NCI-H226 (cell line): ENCODE measurements at places on chromosomes 3 and 15.

GRCh38 chr3:136778865-136779264, 26.7 kb upstream of the STAG1 start:
- DNase-seq: peak; percentile 91

DNA sequence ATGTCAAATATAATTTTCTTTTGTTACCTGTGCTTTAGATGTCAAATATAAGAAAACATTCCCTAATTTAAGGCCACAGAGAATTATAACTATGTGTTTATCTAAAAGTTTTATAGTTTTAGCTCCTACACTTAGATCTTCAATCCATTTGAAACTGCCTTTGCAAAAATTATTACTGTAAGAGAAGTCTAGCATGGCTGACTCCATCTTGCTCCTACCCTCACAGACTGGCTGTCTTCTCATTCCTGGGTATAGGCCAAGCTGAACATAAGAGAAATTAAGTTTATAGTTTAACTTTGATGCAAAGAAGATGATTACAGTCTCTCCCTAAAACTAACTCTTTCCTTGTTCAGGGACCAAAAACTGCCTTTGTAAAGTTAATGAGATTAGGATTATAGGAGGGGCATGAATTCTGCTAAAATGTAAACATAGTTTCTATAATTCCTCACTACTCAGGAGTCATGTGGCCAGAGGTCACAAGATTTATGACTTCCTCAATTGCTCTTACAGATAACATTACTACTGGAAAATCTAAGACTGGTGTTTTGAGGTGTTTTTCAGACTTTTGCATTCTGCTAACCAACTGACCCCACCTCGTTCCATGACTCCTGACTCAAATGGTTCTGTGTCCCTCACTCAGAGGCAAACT, 184.0 kb downstream of the BCHE start:
- no peak for DNase-seq

DNA sequence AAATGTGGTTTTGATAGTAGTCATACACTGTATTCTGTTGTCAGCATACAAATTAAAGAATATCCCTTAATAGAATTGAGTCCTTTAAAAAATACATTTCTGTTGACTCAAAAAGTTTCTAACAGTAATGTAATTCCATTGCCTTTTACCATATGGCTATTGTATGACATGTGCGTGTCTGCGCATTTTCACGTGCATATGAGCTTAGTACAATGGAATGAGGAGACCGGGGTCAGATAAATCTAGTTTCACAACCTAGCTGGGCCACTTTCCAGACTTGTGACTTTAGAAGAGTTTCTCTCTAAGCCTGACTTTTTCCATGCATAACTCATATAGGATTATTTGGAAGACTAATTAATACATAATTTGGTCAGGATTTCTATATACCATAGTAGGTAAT, 38.7 kb downstream of the ZBTB38 start:
- peak; percentile 85 for DNase-seq

GRCh38 chr3:53353202-53353601, 5.9 kb upstream of the DCP1A start:
- no peak for DNase-seq

DNA sequence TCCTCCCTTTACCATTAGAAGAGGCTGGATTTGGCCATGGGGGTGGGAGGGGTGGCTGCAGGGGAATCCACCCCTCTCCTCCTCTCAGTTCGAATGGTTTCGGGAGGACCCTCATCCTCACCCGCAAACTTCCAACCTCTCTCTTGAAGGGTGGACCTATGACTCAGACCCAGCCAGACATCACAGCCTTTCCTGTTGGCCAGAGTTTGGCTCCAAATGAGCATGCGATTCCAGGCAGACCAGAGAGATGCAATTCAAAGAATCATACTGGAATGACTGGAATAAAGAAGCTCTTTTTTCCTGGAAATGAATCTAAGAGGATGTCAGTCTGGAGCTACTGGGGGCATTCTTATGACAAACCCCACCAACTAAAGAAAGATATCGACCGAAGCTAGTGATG, 516.7 kb upstream of the MDFIC2 start:
- DNase-seq: peak; percentile 69

DNA sequence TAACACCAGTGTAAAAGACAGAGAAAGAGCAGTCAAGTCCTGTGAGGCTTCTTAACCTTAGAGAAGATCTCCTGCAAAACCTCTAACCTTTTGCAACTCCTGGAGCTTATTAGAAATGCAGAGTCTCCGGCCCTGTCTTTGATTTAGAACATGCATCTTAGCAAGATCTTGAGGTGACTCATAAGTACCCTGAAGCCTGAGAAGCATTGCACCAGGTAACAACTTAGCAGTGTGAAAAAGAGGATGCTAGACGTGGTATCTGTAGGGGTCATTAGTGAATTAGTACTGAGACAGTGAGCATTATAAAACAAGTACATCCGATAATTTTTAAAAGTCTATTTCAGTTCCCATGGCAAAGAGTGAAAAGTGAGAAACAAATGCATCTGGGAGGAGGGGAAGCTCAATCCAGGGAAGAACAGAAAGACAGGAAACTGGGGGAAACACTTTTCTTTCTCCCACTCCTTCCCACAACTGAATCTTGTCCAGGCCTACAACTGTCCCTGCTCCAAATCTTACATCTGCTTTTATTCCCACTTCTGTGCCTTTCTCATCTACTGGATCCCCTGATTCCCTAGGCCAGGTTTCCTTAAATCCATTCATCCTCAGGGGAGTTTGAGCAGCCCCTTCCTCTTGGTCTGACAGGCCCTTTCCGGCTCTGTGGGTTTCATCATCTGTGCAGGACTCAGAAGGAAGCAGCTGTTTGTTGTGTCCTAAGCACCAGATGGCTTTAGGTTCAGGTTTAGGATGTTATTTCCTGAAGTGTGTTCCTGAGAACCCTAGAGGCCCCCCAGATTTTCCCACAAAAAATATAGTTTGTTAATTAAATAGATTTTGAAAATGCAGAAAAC, 128.1 kb upstream of the IL12A start:
- no peak for DNase-seq

- no peak for DNase-seq
These were observed 414.1 kb upstream of the CBLB start for GRCh38 chr3:106282943-106283342.

DNA sequence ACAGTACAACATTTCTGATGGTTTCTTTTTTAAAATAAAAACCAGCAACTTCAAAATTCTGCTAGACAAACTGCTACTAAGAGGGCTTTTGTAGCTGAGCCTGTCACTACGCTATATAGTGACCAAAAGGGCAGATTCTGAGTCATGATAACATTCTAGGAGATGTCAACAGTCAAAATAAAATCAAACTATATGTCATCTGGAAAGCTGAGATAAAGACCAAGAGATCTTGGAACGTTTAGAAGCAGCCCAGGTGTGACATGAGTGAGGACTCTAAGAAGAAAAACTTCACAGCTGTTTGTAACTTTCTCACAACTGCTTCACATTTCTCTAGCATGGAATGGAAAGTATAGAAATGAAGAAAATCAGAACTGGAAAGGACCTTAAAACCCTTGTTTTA, 84.6 kb downstream of the FILIP1L start:
- DNase-seq: no peak

- peak; percentile 87 for DNase-seq
These were observed 152.9 kb downstream of the TPRG1 start for GRCh38 chr3:189324538-189325138.

DNA sequence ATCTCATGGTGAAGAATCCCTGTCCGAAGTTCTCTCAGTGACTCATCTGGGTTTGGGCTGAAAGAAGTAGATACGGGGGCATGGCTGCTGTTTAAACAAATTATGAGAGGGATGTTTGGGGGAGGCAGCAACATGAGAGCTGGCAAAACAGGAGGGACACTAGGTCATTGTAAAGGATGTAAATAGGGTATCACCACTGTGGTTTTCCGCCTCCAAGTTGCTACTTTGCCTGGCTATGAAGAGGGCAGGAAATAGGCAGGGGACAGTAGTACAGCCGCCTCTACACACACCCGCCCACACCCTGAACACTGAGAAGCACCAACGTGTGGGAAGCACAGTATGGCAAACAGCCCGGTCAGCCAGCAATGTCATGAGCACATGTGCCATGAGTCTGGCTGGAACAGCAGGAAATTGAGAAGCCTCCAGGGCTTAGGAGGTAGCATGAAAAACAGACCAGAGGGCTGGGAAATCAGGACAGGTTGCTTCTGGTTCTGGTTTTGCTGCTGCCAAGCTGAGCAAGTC, 17.1 kb downstream of the HEXA start:
- DNase-seq: peak; percentile 91

- DNase-seq: no peak
These were observed 8.8 kb downstream of the IL1RAP start for GRCh38 chr3:190522621-190523222.

GRCh38 chr15:63703641-63704240, 106.6 kb downstream of the FBXL22 start:
- no peak for DNase-seq

DNA sequence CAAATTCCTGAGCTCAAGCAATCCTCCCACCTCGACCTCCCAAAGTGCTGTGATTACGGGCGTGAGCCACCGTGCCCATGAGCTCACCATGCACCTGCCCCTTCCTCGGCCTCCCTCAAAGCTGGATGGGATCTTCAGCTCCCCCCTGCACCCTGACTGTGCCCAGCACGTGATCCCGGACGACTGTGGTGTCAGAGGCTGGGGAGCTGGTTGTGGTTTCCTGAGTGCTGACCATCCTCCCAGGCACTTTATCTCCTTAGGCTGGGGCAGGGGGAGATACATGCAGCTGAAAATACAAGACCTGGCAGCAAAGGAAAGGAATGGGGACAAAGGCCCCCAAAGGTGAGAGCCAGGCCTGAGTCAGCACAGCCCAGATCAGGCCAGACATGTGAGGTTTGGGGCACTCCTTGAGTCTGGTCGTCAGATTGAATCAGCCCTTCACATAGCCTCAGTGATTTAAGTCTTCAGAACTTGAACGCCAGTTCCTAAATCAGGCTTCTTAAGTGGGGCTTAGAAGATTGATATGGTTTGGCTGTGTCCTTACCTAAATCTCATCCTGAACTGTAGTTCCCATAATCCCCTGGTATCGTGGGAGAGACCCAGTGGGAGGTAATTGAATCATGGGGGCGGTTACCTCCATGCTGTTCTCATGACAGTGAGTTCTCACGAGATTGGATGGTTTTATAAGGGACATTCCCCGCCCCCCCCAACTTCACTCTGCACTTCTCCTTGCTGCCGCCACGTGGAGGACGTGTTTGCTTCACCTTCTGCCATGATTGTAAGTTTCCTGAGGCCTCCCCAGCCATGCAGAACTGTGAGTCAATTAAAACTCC, 35.8 kb downstream of the PRKCD start:
- DNase-seq: peak; percentile 22

- peak; percentile 64 for DNase-seq
These were observed 410 bp downstream of the LRRC49 start for GRCh38 chr15:70892912-70893560.

DNA sequence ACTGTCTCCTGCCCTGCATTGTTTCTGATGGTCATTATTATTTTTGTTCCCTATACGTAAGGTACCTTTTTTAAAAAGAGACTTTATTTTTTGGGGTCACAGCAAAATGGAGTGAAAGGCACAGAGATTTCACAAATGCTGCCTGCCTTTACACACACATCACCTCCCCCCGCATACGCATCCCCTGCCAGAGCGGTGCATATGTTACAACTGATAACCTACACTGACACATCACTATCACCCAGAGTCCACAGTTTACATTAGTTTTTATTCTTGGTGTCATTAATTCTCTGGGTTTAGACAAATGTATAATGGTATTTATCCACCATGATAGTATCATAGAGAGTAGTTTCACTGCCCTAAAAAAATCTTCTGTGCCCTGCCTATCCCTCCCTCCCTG, 43.6 kb upstream of the KLF13 start:
- DNase-seq: no peak

- DNase-seq: no peak
These were observed 196.1 kb downstream of the GOLGA6L6 start for GRCh38 chr15:20345401-20345958.

GRCh38 chr3:31947671-31948091, 33.4 kb downstream of the OSBPL10 start:
- DNase-seq: peak; percentile 32

GRCh38 chr3:71240034-71240433, 343.5 kb downstream of the FOXP1 start:
- DNase-seq: no peak

DNA sequence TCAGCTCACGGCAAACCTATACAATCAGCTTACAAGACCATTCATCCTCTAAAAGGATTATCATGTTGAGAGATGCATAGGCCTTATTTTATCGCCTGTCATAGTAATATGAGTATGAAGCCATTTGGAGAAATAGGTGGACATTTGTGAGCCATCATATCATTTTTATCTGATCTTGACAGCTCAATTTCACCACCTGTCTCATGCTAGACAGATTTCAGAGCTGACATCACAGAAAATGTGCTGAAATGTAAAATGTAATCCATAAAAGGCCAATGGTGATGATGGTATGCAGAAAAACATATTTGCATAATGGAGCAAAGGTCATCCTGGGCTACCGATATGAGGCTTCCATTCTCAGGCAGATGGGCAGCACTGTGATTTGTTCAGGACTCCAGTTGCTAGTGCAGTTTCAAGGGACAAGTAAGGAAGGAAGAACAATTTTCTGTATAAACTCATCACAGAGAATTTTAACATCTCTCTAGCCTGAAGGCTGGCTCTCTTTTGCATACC, 221.5 kb downstream of the ULK4 start:
- DNase-seq: no peak

DNA sequence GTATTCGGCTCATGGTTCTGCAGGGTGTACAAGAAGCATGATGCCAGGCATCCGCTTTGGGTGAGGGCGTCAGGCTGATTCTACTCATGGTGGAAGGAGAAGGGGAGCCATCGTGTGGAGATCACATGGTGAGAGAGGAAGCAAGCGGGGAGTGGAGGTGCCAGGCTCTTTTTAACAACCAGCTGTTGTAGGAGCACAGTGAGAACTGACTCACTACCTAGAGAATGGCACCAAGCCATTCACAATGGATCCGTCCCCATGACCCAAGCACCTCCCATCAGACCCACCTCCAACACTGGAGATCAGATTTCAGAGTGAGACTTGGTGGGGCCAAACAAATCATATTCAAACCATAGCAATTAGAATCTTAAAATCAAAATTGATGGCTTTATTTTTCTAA, 259.8 kb upstream of the CTDSPL start:
- peak; percentile 7 for DNase-seq

- no peak for DNase-seq
These were observed 41.3 kb downstream of the SLC6A1 start for GRCh38 chr3:11033871-11034270.

DNA sequence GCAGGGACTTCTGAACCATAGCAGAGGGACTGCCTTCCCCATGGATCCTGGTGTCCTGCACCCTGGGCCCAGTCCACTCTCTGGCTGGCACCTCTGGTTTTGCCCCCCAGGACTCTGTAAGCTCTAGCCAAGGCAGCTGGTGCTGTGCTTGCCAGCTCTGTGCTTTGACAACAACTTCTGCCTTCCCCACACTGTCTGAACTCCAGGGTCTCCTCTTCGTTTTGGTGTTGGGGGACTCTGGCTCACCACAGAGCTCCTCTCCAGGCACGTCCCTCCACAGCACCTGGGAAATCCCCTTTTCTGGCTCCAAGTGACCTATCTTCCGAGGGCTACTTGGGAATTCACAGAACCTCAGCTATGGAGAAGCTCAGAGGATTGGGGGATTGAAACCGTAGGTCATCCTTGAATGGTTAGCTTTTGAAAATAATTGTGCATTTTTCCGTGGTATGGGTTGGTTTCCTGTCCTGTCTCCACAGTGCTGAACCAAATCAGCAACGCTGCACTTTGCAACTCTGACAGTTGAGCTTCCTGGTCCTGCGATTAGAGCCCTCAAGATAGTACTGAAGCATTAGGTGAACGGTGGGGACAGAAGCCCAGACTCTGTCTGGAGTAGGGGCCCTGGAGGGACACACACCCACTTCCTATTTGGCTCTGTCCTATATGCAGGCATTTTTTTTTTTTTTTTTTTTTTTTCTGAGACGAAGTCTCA, 152.4 kb downstream of the APBA2 start:
- DNase-seq: no peak

- DNase-seq: peak; percentile 97
These were observed 3.1 kb downstream of the MST1R start for GRCh38 chr3:49900491-49901153.
